ENCODE measurements at places on chromosomes 6 and 20.

- no peak for DNase-seq
These were observed 106.3 kb downstream of the PERP start for GRCh38 chr6:138000941-138001340.

GRCh38 chr6:136499370-136499769 is 50.9 kb downstream of the MAP7 start:
- no peak for DNase-seq

DNA sequence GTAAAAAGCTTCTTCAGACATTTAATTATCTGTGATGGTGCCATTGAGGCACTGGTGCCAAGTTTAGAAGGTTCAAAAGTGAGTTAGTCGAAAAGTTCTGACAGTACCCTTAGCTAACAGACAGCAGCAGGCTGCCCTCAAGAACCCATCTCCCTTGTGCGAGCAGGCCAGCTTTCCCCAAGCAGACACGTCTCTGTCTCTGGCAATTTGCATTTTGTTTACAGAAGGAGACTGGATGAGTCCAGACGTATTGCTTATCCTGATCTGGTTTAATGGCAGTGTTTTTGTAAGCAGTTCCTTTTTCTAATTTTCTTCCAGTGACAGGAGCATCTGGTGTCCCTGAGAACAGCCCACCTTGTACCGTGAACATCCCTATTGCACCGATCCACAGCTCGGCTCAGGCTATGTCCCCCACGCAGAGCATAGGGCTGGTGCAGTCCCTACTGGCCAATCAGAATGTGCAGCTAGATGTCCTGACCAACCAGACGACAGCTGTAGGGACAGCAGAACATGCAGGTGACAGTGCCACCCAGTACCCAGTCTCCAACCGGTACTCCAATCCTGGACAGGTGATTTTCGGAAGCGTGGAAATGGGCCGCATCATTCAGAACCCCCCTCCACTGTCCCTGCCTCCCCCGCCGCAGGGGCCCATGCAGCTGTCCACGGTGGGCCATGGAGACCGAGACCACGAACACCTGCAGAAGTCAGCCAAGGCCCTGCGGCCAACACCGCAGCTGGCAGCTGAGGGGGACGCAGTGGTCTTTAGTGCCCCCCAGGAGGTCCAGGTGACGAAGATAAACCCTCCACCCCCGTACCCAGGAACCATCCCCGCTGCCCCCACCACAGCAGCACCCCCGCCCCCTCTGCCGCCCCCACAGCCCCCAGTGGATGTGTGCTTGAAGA is 58.3 kb upstream of the TMEM181 start:
- no peak for DNase-seq

- DNase-seq: no peak
These were observed 69.4 kb upstream of the MYLIP start for GRCh38 chr6:16059496-16059895.

DNA sequence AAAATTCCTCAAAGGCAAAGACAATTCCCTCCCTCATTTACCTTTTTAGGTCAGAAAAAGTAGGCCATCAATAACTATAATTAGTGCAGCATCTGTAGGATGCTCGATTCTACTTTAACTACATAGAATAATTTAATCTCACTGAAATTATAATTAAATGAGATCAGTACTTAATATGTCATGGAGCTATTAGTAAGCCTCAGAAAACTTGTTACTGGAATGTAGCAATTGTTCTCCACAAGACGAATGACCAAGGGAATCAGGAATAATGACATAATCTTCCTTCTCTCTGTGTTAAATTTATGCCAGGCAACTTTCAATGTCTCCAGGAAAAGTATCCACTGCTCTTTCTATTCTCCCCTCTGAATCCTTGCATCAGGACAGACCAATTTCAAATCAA is 34.1 kb downstream of the SESN1 start:
- DNase-seq: no peak

DNA sequence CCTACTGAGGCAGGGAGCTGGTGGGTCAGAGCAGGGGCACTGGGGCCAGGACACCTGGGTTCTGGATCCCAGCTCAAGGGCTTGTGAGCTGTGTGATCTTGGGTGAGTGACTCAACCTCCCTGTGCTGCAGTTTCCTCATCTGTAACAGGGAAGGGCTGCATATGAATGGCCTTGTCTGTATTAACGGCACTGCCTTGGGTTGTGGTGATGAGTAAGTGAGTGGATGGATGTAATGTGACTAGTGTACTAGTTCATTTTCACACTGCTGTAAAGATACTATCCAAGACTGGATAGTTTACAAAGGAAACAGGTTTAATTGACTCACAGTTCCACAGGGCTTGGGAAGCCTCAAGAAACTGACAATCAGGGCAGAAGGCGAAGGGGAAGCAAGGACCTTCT is 233.5 kb downstream of the TAF4 start:
- no peak for DNase-seq

- DNase-seq: no peak
These were observed 76.4 kb downstream of the SSR1 start for GRCh38 chr6:7236306-7237209.

DNA sequence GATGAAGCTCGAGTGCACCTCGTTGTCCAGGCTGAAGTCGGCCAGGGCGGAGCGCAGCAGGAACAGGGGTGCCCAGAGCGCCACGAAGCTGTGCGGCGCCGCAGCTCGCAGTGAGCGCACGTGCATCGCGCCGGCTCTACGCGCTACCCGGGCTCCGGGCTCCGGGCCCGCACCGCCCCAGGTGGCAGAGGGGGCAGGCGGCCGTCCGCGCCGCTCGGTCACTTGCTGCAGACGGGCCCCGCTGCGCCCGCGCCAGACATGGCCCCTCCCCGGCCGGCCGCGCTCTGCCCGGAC is 497 bp downstream of the BMP7 start:
- DNase-seq: no peak

GRCh38 chr20:52168116-52168515 is 23.5 kb downstream of the ZFP64 start:
- no peak for DNase-seq

DNA sequence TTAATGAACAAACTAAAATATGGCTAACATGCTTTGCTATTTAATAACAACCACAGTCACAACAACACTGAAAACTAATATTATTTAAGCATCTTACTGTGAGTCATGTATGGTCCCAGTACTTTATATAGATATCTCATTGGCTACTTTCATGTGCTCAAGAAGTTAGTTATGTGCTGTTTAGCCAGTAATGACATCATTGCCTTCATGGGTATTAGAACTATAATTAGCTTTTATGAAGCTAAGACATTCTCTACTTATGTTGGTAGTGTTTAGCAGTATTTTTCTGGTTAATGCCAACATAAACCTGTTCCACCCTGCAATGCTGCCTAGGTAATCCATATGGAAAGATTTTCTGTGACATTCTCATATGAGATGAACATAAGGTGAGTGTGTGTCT is 56.1 kb downstream of the ADGRG6 start:
- DNase-seq: no peak

DNA sequence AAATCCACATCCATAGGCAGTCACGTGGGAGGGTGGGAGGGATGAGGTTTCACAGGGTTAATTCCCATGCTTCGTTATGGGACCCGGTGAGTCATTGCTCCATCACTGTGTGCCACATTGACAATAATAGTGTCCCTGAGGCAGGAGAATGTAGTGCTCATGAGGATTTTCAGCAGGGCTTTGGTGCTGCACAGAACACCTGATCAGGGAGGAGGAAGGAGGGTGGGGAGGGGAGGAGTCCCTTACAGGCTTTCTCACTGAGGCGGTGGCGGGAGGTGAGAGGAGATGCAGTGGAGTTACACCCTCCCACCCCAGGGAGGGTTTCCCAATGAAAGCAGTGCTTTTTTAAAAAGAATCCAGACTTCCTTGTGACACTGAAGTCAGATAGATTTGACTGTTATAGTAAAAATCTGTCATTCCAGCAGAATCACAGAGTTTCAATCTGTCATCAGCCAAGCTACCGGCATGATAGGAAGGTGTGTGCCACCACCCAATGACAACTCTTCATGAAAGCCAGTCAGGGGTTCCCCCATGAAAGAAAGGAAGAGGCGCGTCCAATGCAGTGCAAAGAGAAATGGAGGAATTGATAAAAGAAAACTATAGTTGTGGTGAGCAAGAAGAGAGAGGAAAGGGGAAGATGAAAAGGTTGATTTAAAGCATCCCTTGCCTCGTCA is 144.8 kb downstream of the TBC1D7 start:
- DNase-seq: no peak

DNA sequence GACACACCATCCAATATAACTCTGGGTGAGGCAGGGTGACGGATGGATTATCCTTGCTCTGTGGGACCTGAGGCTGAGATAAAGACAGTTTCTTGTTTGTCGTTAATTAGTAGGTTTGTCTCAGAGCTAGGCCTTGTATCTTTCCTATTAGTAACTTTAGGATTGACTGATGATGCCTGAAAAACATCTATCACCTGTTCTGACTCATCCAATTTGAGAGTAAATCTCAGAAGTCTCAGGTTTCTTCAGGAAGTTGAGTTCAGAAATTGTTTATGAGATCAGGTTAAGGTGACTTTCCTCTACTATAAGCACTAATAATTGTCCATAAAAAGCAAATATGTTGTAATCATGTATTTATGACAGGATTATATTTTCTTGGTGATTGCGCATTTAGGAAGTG is 129.5 kb upstream of the SUPT3H start:
- no peak for DNase-seq

DNA sequence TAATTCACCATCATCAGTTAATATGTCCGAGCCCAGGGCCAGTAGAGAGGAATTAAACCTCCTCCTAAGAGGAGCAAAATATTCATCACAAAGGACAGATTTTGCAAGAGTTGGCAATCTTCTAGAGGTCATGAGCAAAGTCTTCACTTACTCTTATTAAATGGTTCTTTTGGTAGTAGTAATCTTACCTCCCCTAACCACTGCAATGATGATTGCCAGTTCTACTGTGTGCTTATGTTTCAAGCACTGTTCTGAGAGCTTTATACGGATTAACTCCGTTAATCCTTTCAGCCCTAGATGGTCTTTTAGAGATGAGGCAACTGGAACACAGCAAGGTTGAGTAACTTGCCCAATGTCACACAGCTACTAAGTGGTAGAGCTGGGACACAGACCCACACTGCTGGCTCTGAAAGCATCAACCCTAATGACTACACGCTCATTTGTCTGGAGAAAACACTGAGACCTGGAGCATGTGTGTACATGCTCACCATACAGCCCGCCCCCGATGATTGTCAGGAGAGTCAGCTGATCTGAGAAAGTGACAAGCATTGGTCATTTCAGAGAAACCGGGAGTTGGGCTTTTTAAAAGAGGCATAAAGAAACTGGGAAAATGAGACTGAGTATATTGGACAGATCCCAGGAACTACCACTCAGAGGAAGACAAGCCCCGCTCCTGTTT is 276.0 kb downstream of the NRN1 start:
- no peak for DNase-seq

DNA sequence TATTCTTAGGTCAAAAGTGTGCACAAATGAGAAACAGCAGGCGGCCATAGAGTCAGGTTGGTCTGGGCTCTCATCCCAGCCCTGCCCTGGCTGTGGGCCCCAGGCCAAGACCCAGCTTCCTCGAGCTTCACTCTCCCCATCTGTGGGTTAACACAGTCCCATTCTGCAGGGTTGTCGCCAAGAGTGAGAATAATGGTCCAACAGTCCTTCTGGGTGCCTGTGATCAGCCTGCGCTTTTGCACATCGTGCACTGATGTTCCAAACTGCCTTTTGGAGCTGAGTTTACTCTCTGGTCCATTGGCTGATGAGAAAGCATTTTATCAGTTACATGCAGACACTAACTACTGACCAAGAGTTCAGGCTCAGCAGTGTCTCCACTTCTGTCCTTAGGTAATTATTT is 82.6 kb downstream of the INSM1 start:
- DNase-seq: peak; percentile 59

DNA sequence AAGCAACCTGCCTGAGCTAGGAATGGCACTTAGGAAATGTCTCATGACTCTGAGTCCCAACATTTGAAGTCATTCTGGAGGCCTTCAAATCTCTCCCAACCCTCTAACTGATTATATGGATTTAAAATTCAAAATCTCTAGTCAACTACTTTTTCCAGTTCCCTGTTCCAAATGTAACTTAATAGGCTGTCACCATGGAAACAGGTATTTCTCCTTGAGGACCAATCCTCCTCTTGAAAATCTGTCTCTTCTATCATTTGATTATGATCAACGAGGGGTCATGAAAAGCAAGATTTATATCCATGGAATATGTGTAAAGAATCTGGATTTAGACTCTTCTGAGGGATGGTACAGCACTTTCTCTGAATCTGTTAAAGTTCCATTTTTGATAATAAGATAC is 127.3 kb upstream of the DTNBP1 start:
- DNase-seq: no peak

- no peak for DNase-seq
These were observed 267.0 kb downstream of the TMEM242 start for GRCh38 chr6:157056275-157056674.

- DNase-seq: no peak
These were observed 2.1 kb downstream of the GABRR2 start for GRCh38 chr6:89313006-89313405.

All from anterior cingulate cortex (tissue), 58 donors.